ENCODE measurements at places on chromosomes 16 and 17.
A peak's percentile ranks its signal among the peaks of the same experiment; 100 is the strongest.

GRCh38 chr16:16025214-16025968 lies 76.0 kb downstream of the ABCC1 start:
- peaks cover 8% of the 10 kb centered on the region for H3K36me3 ChIP-seq
- DNase-seq = peak; percentile 96
- peak overlapping the region; percentile 92 for H3K27ac ChIP-seq
- H3K4me1 ChIP-seq = peaks cover 43% of the 10 kb centered on the region
- H3K27me3 ChIP-seq = no peaks in the 10 kb centered on the region
- H3K4me3 ChIP-seq = peak overlapping the region; percentile 21

DNA sequence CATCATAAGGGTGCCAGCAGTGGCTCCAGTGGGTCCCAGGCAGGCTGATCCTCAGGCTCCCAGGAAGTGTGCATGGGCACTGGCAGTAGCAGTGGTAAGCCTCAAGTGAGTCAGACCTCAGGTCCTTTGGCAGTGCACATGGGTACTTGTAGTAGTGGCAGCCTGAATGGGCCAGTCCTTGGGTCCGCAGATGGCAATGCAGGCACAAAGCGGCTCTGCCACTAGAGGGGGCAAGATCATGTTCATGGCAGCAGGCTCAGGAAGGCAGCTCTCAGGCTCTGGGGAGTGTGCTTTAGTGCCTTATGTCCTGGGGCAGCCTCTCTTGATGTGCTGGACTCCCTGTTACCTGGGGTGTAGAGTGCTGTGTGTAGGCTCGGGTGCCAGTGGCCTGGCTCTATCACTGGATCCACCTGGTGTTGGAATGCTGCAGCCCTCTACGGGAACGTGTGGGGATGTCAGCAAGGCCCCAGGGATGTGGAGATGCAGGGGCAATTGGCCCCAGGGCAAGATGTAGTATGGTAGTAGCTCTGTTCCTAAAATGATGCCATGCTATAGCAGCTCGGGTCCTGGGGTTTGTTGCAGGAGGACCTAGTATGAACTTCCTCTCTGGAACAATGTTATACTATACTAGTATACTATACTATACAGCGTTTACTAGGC lies 11.0 kb downstream of the ACSM3 start:
- H3K27me3 ChIP-seq = no peaks in the 10 kb centered on the region
- H3K4me3 ChIP-seq = no peak overlapping the region
- H3K4me1 ChIP-seq = no peaks in the 10 kb centered on the region
- peak; percentile 25 for DNase-seq

DNA sequence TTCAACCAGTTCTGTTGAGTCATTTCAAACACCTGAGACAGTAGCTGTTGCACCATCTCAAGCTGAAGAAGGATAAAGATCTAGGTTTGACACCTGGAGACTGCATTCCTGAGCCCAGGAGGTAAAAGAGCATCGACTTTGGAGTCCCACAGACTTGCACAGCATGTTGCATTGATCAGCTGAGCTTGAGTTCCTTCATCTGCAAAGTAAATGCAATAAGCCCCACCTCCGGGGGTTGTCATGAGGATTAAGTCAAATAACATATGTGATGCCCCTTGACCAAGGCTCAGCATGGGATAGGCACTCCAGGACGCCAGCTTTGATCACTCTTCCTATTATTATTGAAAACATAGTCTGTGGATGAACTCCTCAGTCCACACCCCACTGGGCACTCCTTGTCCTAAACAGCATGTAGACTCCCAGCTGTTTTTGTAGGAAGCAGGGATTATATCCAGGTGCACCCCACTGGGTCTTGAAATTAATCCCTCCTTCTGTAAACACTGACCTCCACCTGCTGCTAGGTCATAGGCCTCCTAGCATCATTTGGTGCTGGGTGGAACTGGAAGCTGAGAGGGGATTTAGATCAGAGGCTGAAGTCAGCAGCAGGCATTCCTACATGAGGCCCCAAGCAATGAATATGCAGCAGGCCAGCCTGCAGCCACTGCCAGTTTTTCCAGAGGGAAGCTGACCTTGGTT lies 259.0 kb downstream of the HS3ST4 start:
- no peak for DNase-seq
- H3K4me1 ChIP-seq = no peaks in the 10 kb centered on the region
- H3K27me3 ChIP-seq = no peaks in the 10 kb centered on the region
- no peak overlapping the region for H3K4me3 ChIP-seq
- H3K36me3 ChIP-seq = no peaks in the 10 kb centered on the region
- no peak overlapping the region for H3K27ac ChIP-seq

DNA sequence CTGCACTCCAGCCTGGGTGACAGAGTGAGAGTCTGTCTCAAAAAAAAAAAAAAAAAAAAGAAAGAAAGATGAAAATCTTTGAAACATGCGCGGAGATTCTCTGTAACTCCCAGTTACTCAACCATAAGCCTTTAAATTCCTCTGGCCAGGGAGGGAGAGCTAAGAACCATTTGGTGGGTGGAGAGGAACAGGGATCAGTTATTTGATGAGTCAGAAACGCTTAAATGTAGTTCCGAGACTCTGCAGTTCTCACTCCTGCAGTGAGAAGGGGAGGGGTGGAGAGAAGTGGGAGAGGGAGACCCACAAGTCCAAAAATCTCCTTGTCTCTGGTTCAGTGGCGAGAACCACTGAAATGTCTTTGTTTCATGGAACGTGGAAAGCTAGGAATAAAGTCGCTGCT lies 266.7 kb downstream of the SOX9 start:
- no peaks in the 10 kb centered on the region for H3K27me3 ChIP-seq
- peaks cover 62% of the 10 kb centered on the region for H3K4me1 ChIP-seq
- H3K36me3 ChIP-seq = no peaks in the 10 kb centered on the region
- no peak overlapping the region for H3K4me3 ChIP-seq
- peak; percentile 96 for DNase-seq

DNA sequence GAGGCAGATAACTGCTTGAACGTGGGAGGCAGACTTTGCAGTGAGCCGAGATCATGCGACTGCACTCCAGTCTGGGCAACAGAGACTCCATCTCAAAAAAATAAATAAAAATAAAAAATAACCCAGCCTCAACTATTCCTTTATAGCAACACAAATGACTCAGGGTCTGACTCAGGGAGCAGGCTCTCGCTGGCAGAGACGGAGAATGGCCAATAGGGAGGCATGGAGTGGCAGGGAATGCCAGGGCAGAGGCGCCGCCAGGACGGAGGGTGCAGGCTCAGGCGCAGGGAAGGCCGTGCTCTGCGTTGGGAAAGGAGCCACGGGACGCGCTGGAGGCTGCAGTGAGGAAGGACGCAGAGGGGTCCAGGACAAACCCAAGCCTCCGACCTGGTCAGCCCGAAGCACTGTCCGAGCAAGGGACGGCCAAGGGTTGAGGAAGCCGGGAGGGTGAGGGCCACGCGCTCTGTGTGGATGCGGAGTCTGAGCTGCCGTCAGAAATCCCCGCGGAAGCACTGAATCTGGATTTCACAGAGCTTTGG lies 40.3 kb downstream of the PKD1 start:
- no peak overlapping the region for H3K4me3 ChIP-seq
- peak overlapping the region; percentile 22 for H3K27ac ChIP-seq
- peaks cover 11% of the 10 kb centered on the region for H3K4me1 ChIP-seq
- DNase-seq = peak; percentile 36

GRCh38 chr16:48300391-48300856 lies 53.1 kb upstream of the ABCC11 start:
- H3K27me3 ChIP-seq = no peaks in the 10 kb centered on the region
- H3K4me3 ChIP-seq = no peak overlapping the region
- H3K36me3 ChIP-seq = peaks cover 17% of the 10 kb centered on the region
- DNase-seq = peak; percentile 52
- no peak overlapping the region for H3K27ac ChIP-seq
- no peaks in the 10 kb centered on the region for H3K4me1 ChIP-seq

DNA sequence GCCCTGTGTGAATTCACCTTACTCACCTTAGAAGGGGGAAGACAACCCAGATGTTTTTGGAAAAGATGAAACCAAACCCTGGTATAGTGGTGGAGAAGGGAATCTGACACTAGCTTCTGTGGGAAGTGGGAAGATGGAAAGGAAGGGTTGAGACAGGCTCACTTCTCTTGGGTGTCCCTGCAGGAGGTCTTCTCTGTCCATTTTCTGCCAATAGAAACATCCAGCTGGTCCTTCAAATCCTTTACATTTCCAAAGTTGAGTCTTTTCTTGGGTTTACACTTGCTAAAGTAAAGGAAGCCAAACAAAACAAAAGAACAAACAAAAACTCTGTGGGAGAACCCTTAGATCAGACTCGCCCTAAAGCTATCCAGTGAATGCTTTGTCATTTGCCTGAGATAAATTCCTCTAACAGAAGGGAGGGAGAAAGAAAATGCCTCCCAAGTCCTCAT lies 10.2 kb downstream of the HOXB1 start:
- peaks cover 30% of the 10 kb centered on the region for H3K27me3 ChIP-seq
- no peaks in the 10 kb centered on the region for H3K36me3 ChIP-seq
- no peak overlapping the region for H3K27ac ChIP-seq
- DNase-seq = no peak

- H3K36me3 ChIP-seq = no peaks in the 10 kb centered on the region
- no peak overlapping the region for H3K27ac ChIP-seq
- no peak for DNase-seq
- H3K4me1 ChIP-seq = peaks cover 14% of the 10 kb centered on the region
- H3K27me3 ChIP-seq = no peaks in the 10 kb centered on the region
- no peak overlapping the region for H3K4me3 ChIP-seq
These were observed 115.1 kb downstream of the ZFHX3 start for GRCh38 chr16:72932677-72933335.

DNA sequence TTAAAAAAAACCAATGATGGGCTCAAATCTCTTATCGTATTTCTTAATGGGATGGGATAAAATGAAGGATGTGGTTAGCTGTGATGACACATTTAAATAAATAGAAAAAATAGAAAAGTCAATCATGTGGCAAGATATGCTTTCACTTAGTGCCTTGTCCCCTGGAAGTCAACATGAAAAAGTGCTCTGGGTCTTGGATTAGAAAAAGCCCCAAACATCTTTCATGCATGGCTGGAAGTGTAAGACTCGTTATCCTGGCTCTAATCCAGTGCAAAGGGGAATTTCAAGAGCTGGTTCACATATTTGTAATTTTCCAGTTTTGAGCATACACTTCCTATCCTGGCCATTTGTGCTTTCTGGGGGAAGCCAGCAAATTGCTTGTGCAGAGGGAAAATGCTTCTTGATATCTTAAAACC lies 160.9 kb downstream of the MAP2K6 start:
- peak; percentile 96 for DNase-seq
- peak overlapping the region; percentile 65 for H3K27ac ChIP-seq
- H3K36me3 ChIP-seq = no peaks in the 10 kb centered on the region
- H3K4me1 ChIP-seq = peaks cover 19% of the 10 kb centered on the region

DNA sequence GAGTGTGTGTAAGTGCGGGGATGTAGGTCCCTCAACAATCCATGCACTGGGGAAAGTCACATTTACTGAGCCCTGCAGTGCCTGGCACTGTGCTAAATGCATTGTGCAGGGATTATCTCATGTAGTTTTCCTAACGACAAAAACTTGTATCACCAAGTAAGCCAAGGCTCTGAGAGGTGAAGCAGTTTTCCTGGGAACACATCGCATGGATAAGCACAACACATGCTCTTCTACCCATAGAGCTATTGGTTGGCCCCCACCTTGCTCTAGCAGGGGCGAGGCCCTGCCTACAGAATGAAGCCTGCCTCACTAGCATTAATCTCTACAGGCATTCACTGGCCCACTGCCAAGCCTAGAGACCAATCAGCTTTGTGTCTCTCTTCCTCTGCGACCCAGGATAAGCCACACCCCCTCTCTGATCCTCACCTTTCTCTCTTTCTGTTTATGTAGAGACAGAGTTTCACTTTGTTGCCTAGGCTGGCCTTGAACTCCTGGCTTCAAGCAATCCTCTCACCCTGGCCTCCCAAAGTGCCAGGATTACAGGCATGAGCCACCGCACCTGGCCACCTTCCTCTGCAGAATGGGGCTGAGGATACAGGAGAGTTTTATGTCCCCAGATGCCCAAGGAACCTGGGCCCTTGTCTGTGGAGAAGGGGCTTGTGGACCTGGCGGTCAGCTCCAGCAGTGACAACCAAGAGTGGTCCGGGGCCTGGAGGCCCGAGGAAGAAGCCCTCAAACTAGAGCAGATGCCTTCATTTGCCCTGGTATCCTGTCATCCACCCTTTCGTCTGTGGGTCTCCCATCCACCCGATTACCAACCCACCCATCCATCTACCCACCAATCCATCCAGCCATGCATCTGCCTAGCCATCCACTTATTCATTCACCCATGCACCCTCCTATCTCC lies 12.8 kb downstream of the CDH16 start:
- H3K4me3 ChIP-seq = no peak overlapping the region
- no peaks in the 10 kb centered on the region for H3K36me3 ChIP-seq
- no peak overlapping the region for H3K27ac ChIP-seq
- H3K4me1 ChIP-seq = no peaks in the 10 kb centered on the region

DNA sequence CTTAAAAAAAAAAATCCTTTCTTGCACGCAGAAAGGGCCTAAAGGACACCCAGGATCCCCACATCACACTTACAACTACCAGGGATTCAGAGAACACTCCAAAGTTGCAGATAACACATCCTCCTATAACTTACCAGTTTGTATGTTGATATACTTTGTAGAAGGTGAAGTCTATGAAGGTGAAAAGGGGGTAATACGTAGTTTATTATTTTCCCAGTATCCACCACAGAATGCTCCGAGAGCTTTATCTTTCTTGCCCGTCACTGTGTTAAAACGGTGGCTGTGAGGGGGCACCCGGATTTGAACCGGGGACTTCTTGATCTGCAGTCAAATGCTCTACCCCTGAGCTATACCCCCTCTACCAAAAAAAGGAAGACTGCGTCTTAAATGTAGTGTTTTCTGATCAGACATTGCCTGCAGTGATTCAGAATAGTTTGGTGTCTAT lies 7.9 kb upstream of the RPL23 start:
- no peaks in the 10 kb centered on the region for H3K36me3 ChIP-seq
- no peak for DNase-seq
- H3K27me3 ChIP-seq = no peaks in the 10 kb centered on the region

All from astrocyte (in vitro differentiated cells and primary cell).